ENCODE measurements at places on chromosomes 11 and 22. TPM values are rescaled to one million over a fixed set of nuclear protein-coding genes. Genes with fewer than 3 reads are reported as not detected.

GRCh38 chr11:73404048-73404447, 27.8 kb downstream of the RELT start:
- DNase-seq, result peak; percentile 74

DNA sequence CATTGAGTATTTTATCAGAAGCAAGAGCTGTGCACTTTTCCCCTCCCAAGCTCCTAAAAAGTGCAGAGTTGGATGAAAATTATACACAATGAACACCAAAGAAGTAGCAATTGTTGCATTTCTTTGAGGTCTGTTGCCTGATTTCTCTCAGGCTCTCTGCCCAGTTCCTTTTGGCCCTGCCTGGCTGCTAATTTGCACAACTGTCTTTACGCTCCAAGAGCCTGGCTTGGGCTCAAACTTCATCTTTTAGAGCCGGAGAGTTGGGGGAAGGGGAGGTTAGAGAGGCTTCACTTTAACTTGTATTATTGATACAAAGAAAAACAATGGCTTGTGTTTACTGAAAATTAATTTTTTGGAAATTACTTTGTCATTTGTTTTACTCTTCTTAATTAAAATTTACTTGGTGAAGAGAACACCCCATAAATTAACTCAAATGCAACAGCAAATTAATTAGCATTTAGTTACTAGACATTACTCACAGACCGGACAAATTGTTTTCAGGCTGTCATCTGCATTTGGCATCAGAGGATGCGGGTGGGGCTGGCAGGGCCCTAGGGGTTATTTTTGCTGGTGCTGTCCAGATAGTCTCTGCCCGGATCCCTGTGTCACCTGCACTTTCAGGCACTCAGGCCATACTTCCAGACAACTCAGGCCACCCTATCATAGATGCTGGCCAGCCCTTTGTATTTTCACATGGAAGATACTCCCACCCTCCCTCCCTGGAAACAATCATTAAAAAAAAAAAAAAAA, 407.3 kb downstream of the NXPE2 start:
- DNase-seq, result peak; percentile 87

DNA sequence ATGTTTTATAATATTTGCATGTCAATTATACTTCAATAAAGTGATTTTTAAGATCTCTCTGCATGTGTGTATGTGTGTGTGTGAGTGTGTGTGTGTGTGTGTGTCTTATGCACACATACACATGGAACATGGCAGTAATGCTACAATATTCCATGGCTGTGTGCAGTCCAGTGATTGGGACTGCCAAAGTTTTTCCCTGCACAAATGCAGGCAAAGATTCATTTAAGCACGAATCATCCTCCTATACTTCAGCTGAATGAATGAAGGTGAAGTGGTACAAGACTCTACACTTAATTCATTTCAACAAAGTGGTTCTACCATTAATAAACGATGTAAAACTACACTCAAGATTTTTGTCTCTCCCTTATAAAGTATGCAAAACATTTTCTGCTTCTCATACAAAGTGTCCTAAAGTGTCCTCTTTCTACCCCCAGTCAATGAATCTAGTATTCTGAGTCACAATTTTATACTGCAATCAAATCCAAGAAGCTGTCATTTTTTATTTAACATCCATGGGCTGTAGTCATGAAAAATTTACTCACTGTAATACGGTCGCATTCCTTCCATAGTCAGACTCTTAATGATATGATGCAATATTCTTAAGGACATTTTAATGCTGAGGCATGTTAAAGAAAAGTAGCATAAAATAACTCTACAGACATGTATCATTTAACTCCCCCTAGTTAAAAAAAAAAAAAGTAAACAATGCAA, 132.4 kb downstream of the TTC28 start:
- no peak for DNase-seq

- peak; percentile 53 for DNase-seq
These were observed 1.1 kb upstream of the PLXNB2 start for GRCh38 chr22:50308597-50308935.

DNA sequence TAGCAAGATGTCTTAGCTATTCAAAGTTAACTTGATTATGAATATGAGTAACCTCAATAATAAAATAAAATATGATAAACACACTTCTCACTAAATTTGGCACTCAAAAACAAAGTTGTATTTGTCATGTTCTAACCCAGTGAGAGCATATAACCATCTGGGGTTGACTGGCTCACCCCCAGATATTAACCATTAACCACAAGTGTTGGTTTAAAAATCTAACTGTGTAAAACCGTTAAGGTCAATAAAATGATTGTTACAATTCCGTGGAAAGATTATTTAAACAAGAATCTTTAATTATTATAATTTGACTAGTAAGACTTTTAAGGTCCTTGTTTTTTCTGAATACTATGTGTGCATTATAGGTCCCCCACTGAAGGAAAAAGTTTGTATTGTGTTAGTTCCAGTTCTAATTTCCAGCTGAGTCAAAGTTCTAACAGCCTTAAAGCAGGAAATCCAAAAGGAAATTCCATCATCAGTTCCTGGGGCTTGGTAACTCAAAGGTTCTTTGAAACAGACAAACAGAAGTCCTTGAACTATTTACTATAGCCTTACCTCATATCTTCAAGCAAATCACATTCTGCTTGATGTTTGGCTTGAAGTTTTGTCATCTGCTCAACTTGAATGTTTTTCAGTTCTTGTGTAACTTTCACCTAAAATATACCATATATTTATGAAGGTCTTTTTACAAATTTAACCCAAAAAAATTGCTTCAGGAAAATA, 2.5 kb downstream of the FCHSD2 start:
- peak; percentile 26 for DNase-seq

- no peak for DNase-seq
These were observed 4.5 kb downstream of the CD81 start for GRCh38 chr11:2381494-2382128.

SLC22A8 gene
- total RNA-seq, result not detected

NUP160 gene
- 52.5 TPM for total RNA-seq

POLA2 gene
- 10.3 TPM for total RNA-seq

Data from tongue (tissue), 3 donors.